ENCODE measurements at places on chromosomes 1 and 21.

DNA sequence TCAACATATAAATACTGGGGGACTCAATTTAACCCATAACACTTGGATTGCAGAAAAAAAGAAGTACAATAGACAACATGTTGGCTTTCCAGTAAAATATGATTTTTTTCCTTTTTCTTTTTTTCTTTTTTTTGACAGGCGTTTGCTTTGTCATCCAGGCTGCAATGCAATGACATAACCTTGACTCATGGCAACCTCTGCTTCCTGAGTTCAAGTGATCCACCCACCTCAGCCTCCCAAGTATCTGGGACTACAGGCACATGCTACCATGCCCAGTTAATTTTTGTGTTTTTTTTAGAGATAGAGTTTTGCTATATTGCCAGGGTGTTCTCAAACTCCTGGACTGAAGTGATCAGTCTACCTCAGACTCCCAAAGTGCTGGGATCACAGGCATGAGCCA is 1512.0 kb upstream of the PRMT6 start:
- no peak for DNase-seq

DNA sequence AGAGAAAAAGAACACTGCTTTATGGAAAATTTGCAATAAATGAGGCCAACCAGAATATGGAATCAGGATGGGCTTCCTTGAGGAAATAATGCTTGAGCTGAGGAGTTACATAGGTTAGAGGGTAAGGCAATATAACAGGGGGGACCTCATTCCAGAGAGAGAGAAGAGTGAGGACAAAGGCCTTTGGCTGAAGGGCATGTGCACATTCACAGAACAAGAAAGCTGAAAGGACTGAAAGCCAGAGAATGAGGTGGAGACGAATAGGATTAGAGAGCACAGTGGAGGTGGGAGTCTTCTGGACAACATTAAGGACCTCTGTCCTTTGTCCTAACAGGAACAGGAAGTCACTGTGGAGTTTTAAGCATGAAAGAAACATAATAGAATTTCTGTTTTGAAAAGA is 60.7 kb upstream of the MROH9 start:
- no peak for DNase-seq

- no peak for DNase-seq
Measured at GRCh38 chr1:55059302-55060132, 20.2 kb downstream of the PCSK9 start.

GRCh38 chr21:32197896-32198295 is 81.0 kb downstream of the MIS18A start:
- no peak for DNase-seq

DNA sequence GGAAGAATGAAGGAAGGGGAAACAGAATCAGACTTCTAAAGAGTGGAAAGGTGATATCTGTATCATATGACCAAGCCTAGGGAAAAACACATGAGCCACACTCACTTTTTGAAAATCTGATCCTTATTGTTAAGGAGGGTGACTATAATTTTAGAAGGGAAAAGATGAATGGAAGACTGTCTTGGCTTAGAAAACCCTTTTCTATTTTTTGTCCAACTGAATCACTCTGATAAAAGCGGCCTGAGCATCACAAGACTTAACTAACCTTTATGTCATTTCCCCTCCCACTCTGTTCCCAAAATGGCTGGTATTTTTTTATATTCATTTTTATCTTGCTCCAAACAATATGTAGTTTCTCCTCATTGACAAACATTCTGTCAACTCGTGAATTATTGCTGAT is 169.8 kb downstream of the C1orf21 start:
- no peak for DNase-seq

- no peak for DNase-seq
Measured at GRCh38 chr1:181655756-181656155, 172.4 kb downstream of the CACNA1E start.

GRCh38 chr1:167716000-167716271 is 5.8 kb upstream of the MPZL1 start:
- DNase-seq = no peak

DNA sequence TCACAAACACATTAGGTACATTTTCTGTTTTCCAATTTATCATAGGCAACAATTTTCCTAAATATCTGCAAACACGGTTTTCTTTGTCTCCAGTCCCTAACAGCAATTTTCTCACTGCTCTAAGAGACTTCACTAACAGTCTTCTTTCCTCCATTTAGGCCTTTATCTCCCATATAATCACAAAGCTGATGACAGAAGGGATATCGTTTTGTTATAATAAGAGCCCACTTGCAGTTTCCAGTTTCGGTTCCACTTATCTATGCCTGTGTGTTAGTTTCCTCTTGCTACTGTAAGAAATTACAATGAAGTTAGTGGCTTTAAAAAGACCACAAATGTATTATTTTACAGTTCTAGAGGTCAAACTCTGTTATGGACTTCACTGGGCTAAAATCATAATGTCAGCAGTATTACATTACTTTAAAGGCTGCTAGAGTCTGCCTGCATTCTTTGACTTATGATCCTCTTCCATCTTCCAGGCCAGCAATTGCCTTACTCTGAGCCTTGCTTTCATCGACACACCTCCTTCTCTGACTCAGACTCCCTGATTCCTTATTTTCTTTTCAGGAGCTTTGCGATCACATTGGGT is 549.3 kb downstream of the NCAM2 start:
- DNase-seq = peak; percentile 43

DNA sequence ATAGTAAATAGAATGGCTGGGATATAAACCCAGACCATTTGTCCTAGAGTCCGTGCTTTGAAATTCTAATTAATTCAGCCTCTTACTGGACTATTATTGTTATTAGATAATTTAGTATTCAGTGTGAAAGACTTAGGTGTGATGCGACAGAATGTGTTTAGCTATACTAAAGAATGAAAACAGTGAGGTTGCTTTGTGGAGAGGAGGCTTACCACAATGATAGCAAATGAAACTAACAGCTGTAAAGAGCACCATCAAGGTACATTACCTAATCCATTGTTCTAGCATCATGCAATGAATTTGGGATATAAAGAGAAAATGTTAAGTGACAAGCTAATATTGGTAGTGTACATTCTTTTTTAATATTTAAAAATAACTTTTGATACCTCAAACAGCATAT is 911.1 kb downstream of the KCNT2 start:
- DNase-seq = no peak

DNA sequence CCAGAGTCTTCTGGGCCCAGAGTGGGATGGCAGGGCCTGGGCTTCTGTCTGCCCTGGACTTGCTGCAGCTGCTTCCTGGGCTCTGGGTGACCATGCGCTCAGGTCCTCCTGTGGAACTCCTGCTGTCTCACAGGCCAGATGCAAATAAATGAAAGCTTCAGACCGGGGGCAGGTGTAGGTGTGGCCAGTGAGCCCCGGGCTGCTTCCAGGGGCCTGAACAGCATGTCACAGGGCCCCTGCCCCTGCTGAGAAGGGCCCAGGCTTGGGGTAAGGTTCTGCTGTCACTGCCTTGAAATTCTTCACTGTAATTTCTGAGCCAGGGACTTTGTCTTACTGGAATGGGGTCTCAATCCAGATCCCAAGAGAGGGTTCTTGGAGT is 2.5 kb upstream of the PKNOX1 start:
- no peak for DNase-seq

DNA sequence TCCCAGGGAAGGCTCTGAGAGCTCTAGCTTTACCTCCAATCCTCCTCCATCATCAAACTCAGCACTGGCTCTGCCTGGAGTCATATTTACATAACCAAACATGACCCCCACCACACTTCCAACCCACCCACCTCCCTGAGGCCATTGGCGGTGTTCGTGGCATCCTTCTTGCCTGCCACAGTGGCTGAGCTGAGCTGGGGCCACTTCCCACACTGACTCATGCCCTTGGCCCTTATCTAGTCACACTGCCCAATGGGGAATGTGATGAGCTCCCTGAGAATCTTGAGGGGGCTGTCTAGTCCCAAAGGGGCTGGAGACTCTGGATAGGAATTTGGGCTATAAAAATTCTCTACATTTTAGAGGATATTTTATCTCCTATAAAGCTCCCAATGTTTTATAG is 230.9 kb upstream of the IRF2BP2 start:
- no peak for DNase-seq

GRCh38 chr1:8232036-8232757 is 85.7 kb upstream of the SLC45A1 start:
- DNase-seq = no peak

DNA sequence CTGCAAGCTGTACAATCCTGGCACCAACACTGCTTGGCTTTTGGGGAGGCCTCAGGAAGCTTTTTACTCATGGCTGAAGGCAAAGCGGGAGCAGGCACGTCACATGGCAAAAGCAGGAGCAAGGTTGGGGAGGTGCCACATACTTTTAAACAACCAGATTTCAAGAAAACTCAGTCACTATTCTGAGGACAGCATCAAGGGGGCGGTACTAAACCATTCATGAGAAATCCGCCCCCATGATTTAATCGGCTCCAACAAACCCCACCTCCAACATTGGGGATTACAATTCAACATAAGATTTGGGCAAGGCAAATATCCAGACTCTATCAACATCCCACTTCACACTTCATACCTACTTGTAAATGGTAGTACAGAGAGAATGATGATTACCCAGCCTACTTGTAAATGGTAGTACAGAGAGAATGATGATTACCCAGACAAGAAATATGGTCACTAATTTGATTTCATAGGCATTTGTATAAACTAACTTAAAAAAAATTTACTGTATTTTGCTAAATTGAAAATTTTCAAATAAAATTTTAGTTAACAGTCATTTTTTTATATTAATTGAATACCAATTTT is 24.9 kb downstream of the ATP5PF start:
- DNase-seq = no peak

DNA sequence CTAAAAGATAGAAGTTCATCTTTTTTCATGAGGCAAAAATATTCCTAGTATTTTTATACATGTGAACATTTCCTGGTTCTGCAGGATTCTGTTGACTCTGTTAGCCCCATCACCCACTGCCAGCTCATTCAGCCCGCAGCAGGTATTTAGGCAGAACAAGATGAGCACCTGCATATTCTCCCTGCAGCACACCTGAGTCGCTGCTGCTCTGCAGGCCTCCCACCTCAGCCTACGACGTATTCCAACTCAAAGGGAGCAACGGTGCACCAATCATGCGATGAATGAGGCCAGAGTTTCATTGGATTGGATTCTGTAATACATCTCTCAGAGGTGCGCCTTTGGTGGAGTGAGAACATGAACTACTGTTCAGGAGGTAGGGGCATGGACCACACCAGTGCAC is 87.6 kb downstream of the CNIH3 start:
- no peak for DNase-seq

Data from SK-N-DZ (cell line).